ENCODE measurements at places on chromosomes 7 and 10.

DNA sequence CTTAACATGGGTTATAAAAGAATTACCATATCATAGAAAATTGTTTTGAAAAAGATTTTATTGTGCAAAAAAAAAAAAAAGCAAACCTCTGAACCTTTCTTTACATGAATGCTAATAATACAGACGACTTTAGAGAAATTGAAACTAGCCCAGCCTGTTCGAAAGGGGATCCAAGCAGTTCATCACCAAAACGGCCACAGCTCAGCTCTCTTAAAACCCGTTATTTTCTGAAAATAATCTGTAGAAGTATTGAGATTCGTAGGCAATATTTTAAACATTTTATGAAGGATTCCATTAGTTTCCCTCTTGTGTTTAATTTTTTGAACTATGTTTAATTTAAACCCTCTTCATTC is 9.9 kb upstream of the GSAP start:
- DNase-seq, result no peak

GRCh38 chr10:95988702-95989101 is 54.7 kb upstream of the CCNJ start:
- DNase-seq, result no peak

DNA sequence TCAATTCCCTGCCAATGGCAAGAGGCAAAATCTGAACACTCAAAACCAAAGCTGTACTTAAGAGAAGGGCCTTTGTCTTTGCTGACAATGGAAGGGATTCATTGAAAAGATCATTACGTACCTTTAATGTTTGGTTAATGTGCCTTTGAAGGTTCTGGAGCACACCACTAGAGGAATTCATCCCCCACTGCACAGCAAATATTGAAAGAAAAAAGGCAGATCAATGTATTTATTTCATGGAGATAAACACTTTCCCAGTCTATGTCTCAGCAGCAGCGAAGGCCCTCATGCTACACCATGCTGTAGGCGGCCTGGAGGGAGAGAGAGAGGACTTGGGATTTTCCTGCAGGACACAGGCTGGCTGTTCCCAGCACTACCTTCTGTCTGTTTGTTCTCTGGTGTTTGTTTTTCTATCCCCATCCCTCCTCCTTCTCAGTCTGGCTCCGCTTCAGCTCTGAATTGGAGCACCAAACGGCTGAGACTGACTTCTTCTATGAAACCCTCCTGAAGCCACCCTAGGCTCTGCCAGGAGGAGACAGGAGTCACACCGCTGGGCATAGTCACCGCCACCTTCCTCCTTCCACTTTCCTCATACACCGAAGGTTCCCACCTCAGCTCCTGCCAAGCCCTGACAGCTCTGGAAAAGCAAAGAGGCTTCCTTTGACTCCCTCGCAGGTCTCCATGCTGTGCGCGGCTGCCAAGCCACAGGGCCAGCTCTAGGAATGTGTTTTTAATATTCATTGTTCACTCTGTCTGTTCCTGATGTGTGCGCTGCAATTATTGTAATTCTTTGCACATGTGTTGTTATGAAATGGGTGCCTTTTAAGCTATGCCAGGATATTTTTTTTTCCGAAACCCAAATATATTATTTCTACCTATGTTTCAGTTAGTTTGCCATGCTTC is 301.5 kb downstream of the FZD1 start:
- DNase-seq, result no peak

- no peak for DNase-seq
These were observed 77.0 kb downstream of the CCDC71L start for GRCh38 chr7:106583706-106584690.

Measured in renal cortical epithelial cell (primary cell).